ENCODE measurements at places on chromosomes 12 and 14. TPM values are rescaled to one million over a fixed set of nuclear protein-coding genes. Genes with fewer than 3 reads are reported as not detected.

- no peaks in the 10 kb centered on the region for H3K4me1 ChIP-seq
- no peak for DNase-seq
- no peak overlapping the region for H3K4me3 ChIP-seq
- H3K27ac ChIP-seq: no peak overlapping the region
Observed at GRCh38 chr12:8011331-8011730, 21.2 kb upstream of the FOXJ2 start.

Gene GALNT16
- 2.0 TPM for total RNA-seq

DNA sequence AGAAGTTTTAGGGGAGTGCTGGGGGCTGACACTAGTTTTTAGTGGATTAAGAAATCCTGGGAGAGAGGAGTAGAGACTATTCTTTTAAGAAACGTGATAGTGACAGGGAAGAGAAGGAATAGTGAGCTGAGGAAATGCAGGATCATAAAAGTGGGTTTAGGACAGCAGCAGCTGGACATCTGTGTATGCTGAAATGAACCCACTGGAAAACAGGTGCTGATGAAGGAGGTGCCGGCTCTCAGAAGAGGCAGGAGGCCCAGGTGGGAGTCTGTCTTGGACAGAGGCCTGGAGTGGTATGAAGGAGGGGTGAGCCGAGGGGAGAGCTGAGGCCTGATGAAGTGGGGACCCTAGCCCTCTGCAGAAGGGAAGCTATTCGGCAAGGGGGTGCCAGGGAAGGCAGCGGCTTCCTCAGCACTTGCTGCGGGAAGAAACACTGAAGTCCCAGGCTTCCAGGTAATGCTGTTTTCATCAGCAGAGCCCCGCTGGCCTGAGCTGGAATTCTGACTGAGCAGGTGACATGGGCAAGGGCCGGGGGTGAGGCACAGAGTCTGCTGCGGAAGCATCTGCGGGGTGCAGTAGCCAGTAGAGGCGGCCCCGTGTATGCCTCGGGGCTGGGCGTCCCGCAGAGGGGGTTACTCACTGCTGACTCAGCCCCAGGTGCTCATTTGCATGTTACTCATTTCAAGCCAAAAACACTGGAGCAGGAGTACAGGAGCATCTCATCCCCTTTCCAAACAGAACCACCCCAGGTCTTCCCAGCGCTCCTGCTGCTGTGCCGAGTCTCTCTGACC is 89.7 kb downstream of the TMCC3 start:
- H3K4me3 ChIP-seq: no peak overlapping the region
- H3K27me3 ChIP-seq: no peaks in the 10 kb centered on the region
- no peak overlapping the region for H3K27ac ChIP-seq
- no peaks in the 10 kb centered on the region for H3K4me1 ChIP-seq

Gene GLS2
- 32.2 TPM for total RNA-seq

- no peaks in the 10 kb centered on the region for H3K4me1 ChIP-seq
- H3K27me3 ChIP-seq: no peaks in the 10 kb centered on the region
- no peaks in the 10 kb centered on the region for H3K36me3 ChIP-seq
- H3K4me3 ChIP-seq: no peak overlapping the region
- H3K27ac ChIP-seq: no peak overlapping the region
Observed at GRCh38 chr12:91515944-91516694, 333.5 kb upstream of the DCN start.

GRCh38 chr12:43675048-43675904 is 83.3 kb downstream of the PUS7L start:
- peak; percentile 30 for DNase-seq
- no peaks in the 10 kb centered on the region for H3K4me1 ChIP-seq
- H3K4me3 ChIP-seq: no peak overlapping the region
- no peaks in the 10 kb centered on the region for H3K36me3 ChIP-seq
- no peak overlapping the region for H3K27ac ChIP-seq
- no peaks in the 10 kb centered on the region for H3K27me3 ChIP-seq

GRCh38 chr12:111196532-111196931 is 172.4 kb downstream of the PHETA1 start:
- no peak overlapping the region for H3K27ac ChIP-seq
- H3K36me3 ChIP-seq: no peaks in the 10 kb centered on the region
- H3K27me3 ChIP-seq: no peaks in the 10 kb centered on the region
- H3K4me3 ChIP-seq: no peak overlapping the region
- no peak for DNase-seq

- H3K36me3 ChIP-seq: no peaks in the 10 kb centered on the region
- no peaks in the 10 kb centered on the region for H3K27me3 ChIP-seq
- DNase-seq: no peak
- H3K4me3 ChIP-seq: no peak overlapping the region
- no peak overlapping the region for H3K27ac ChIP-seq
Observed at GRCh38 chr12:43942379-43942778, 106.5 kb downstream of the TMEM117 start.

DNA sequence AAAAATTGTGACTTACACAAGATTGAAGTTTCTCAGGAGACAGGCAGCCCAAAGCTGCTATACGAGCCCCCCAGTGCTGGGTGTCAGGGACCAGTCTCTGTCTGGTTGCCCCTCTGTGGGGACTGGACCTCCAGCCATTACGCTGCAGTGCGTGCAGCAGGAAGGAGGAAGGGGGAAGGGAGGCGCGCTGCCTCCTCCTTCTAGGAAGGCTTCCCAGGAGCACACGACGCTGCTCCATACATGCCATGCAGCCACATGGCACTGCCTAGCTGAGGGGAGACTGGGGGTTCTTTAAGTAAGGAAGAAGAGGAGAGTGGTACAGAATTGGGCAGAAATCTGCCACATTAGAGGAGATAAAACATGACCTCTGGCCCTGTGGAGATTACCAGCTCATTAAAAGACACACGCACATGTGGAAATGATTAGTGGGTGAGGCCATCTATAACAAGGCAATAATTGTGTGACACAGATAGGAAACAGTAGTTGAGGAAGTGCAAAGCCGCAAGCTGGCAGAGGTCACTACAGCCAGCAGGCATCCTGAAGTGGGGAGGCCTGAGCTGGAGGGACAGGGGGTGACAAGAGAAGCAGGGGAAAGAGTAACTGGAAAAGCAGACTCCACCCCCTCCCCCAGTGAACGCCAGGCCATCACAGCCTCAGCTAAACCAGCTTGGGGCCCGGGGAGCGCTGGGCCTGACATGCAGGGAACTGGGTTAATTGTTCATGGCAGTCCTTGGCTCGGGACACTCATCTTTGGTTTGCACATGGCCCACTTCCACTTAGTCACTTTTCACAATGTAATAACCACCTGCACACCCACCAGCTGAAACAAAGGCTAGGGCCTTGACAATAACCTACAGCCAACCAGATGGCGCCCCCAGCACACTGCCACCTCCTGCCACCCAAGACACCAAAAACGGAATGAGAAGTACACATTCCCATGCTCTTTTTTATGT is 39.6 kb downstream of the CCDC88C start:
- no peak for DNase-seq
- peaks cover 16% of the 10 kb centered on the region for H3K4me1 ChIP-seq
- no peak overlapping the region for H3K4me3 ChIP-seq
- no peaks in the 10 kb centered on the region for H3K27me3 ChIP-seq

Gene PPP4R4
- 1.3 TPM for total RNA-seq

Gene LRRK2
- 9.0 TPM for total RNA-seq

Gene PLXNC1
- 1.2 TPM for total RNA-seq

DNA sequence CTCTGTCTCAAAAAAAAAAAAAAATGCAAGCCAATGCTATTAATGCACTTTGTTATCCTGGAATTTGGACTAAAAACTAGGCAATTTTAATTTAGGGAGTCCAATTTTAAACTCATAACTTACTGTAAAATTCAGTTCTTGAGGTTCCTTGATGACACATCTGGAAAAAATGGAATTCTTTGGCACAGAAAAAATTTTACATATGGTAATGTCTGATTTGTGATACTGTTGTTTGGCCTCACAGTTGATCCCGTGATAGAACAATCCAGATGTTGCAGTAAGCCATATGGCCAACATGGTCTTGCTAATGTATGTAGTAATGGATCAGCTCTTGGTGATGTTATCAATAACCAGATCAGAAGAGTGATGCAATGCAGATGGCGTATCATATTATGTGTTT is 1089.8 kb downstream of the FLRT2 start:
- no peak overlapping the region for H3K27ac ChIP-seq
- H3K27me3 ChIP-seq: no peaks in the 10 kb centered on the region
- no peaks in the 10 kb centered on the region for H3K36me3 ChIP-seq
- no peak overlapping the region for H3K4me3 ChIP-seq

GRCh38 chr12:47032644-47033043 is 46.8 kb upstream of the PCED1B start:
- no peaks in the 10 kb centered on the region for H3K27me3 ChIP-seq
- no peak overlapping the region for H3K27ac ChIP-seq

DNA sequence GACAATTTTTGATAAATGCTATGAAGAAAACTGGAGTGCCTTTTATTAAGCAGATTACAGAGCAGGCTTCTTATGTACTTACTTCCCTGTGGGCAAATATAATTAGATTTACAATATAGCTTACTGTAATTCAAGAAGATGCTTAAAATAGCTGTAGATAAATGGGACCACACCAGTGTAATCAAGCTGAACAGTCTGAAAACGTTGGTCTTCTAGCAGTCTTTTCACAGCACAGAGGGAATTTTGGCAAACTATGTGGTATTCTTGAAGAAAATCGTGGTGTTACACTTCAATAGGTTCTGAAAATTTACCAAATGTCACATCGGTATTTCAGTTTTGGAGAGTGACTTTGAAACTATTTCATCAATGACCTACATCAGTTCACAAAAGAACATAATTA is 47.7 kb downstream of the SLC16A7 start:
- H3K36me3 ChIP-seq: no peaks in the 10 kb centered on the region
- H3K27ac ChIP-seq: no peak overlapping the region
- no peak for DNase-seq
- no peaks in the 10 kb centered on the region for H3K4me1 ChIP-seq
- no peak overlapping the region for H3K4me3 ChIP-seq

DNA sequence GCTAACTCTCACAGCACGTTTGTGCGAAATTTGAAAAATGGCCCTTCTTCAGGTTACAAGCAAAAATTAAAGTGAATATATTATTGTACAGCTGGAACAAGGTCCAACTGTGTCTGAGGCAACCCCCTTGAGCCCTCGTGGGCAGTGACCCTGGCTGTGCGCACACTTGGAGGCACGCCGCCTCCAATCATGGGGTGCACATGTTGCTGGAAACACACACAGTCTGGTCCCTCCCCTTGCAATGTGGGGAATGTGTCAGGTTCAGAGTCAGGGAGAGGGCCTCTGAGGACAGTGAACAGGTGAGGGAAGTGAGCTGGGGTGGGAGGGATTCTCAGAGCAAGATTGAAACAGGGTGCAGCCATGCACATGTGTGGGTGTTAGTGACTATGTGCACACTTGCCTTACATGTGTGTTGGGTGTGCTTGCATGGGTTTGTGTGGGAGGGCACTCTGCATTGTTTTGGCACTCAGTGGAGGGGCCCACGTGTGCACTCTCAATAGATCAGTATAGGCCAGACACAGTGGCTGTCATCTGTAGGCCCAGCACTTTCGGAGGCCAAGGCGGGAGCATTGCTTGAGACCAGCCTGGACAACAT is 9.6 kb downstream of the TSPAN9 start:
- DNase-seq: no peak
- no peak overlapping the region for H3K4me3 ChIP-seq
- H3K36me3 ChIP-seq: no peaks in the 10 kb centered on the region
- no peaks in the 10 kb centered on the region for H3K27me3 ChIP-seq
- no peaks in the 10 kb centered on the region for H3K4me1 ChIP-seq

- no peak overlapping the region for H3K4me3 ChIP-seq
- no peak for DNase-seq
- H3K4me1 ChIP-seq: no peaks in the 10 kb centered on the region
Observed at GRCh38 chr12:70854881-70855568, 65.5 kb downstream of the PTPRR start.

DNA sequence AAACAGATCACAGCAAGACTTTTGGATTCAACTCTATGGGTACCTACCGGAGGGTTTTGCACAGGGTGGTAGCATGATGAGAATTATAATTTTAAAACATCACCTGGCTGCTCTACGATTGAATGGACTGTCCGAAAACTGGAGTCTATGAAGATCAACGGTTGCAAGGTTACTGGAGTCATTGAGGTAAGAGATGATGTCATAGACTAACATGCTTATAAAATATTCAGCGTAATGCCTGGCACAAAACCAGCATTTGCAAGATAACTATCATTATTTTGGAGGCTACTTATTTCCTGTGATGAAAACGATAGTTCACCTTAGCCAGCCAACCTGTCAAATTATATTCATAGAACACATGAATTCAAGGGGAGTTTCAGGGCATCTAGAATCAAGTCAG is 580.6 kb upstream of the TBX3 start:
- no peak for DNase-seq
- H3K27me3 ChIP-seq: no peaks in the 10 kb centered on the region
- H3K4me1 ChIP-seq: no peaks in the 10 kb centered on the region
- H3K4me3 ChIP-seq: no peak overlapping the region

DNA sequence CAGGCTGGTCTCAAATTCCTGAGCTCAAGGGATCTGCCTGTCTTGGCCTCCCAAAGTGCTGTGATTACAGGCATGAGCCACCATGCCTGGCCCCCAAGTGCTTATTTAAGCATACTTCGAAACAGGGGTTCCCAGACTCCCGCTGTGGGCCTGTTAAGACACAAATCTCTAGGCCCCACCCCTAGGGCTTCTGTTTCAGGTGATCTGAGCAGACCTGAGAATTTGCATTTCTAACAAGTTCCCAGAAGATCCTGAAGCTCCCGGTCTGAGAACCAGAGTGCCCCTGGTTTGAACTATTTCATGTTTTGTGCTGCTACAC is 25.0 kb downstream of the GCH1 start:
- no peak for DNase-seq
- H3K36me3 ChIP-seq: no peaks in the 10 kb centered on the region
- H3K4me1 ChIP-seq: no peaks in the 10 kb centered on the region
- H3K4me3 ChIP-seq: no peak overlapping the region
- no peak overlapping the region for H3K27ac ChIP-seq

GRCh38 chr12:82740129-82741000 is 53.7 kb downstream of the TMTC2 start:
- H3K27me3 ChIP-seq: no peaks in the 10 kb centered on the region
- H3K4me1 ChIP-seq: no peaks in the 10 kb centered on the region
- no peak overlapping the region for H3K4me3 ChIP-seq
- no peaks in the 10 kb centered on the region for H3K36me3 ChIP-seq

DNA sequence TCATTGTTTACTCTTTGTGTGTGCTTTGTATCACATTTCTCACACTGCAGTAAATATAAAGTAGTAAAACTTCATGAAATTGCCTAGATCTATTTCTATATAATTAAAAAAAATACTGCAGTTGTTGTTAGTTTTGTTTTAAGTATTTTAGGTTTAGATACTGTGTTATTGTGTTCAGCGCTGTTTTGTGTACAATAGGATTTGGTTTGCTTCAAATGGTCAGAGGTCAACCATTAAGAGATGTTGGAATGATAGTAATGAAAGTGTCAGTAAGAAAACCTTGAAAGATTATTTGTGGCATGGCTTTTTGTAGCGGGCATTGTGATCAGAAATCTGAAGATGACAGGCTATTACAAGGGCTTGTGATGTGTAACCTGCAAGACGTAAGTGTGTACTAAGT is 67.9 kb downstream of the RAD51B start:
- no peak for DNase-seq
- no peak overlapping the region for H3K27ac ChIP-seq
- no peaks in the 10 kb centered on the region for H3K36me3 ChIP-seq

GRCh38 chr12:111435661-111436201 is 30.0 kb downstream of the SH2B3 start:
- no peaks in the 10 kb centered on the region for H3K27me3 ChIP-seq
- peaks cover 29% of the 10 kb centered on the region for H3K4me1 ChIP-seq
- no peaks in the 10 kb centered on the region for H3K36me3 ChIP-seq
- DNase-seq: no peak

Measured in pancreas (tissue), 10 donors.